ENCODE measurements at places on chromosomes 13 and 19.

DNA sequence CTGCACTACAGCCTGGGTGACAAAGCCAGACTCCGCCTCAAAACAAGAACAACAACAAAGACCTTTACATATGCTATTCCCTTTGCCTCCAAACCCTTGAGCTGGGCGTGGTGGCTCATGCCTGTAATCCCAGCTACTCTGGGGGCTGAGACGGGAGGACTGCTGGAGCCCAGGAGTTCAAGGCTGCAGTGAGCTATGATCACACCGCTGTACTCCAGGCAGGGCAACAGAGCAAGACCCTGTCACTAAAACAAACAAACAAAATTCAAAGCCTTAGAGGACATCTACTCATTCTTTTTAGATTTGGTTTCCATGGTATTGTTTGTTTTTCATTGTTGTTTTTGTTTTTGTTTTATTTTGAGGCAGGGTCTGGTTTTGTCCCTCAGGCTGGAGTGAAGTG lies 7.8 kb downstream of the ACER1 start:
- no peak for DNase-seq

DNA sequence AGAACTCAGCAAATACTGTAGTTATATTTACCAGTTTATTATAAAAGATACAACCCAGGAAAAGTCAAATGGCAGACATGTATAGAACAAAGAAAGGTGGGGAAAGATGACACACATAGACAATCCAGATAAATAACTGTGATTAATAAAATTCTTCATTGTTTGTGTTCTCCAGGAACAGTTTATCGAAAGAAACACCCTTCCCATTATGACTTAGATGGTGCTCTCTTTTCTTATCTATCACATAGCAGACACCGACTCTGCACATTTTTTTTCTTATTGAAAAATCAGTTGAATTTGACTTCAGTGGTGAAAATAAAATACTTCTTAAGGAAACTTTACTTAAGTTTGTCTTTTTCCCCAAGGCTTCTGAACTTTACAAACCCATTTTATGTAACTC lies 6.2 kb downstream of the ZNF708 start:
- no peak for DNase-seq

- no peak for DNase-seq
These were observed 14.2 kb downstream of the FAM124A start for GRCh38 chr13:51236491-51236792.

GRCh38 chr19:49712397-49712859 lies 21.5 kb downstream of the CPT1C start:
- no peak for DNase-seq

- DNase-seq: no peak
These were observed 2.6 kb downstream of the ADAT3 start for GRCh38 chr19:1907563-1908363.

DNA sequence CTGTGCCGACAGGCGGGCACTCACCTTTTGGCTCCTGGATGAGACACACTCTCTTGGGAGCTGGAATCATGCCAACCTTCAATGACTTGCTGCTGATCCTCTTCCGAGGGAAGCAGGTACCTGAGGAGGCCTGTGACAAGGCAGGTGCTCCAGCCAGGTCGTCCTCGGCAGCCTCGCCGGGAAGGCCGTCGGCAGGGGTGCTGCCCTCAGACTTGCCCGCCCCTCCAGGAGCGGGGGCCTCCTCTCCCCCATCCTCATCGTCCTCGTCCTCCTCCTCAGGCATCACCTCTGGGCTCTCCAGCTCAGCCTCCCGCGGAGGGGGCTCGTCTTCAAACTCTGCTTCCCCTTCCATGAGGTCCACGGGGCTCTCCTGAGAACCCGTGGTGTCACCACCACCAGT lies 29.2 kb downstream of the SUGP2 start:
- no peak for DNase-seq

GRCh38 chr13:48235341-48236135 lies 2.5 kb downstream of the ITM2B start:
- no peak for DNase-seq

- no peak for DNase-seq
These were observed 2878.3 kb upstream of the PCDH20 start for GRCh38 chr13:64293923-64294322.

DNA sequence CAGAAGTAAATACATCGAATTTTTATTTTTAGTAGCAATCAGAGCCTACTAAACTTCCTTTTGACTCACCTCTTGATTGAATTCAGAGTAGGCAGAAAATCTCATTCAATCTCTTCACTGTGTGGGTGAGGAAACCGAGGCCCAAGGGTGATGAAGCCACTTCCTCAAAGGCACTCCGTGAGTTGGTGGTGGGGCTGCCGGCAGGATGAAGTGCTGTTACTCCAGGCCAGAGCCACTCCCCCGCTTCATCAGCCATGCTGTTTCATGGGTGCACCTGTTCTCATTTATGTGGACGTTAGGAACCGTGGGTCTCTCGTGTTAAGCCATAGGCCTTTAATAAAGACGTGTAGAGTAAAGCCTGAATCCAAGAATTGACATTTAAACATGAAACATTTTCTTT lies 13.2 kb downstream of the ING1 start:
- DNase-seq: no peak

DNA sequence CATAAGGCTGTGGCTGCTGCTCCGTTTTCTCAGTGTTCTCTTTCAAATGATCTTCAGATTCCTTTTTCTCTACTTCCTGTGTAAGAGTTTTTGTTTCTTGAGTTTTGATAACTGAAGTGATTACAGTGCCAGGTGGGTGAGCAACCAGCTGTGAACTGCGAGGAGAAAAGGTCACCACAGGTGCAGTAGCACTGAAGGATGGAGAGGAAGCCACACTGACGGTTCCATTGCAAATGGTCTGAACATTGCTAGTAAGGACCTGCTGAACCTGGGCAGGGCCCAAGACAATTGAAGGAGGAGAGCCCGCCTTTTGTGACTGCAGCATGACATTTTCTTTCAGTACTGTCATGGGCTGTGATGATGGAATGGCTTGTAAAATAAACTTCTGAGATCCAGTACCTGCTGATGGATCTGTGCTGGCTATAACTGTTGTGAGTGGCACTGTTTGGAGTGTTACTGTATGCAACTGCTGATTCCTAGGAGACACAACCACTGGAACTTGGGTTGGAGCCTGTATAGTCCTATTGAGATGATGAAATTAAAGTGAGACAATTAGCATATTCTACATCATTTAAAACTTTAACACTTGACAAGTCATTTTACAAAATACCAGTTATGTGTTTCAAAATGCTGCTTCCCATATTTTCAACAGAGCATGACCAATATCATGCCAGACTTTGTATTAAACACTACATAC lies 85.5 kb downstream of the ELF1 start:
- no peak for DNase-seq

GRCh38 chr13:36061054-36061453 lies 70.1 kb downstream of the DCLK1 start:
- no peak for DNase-seq

DNA sequence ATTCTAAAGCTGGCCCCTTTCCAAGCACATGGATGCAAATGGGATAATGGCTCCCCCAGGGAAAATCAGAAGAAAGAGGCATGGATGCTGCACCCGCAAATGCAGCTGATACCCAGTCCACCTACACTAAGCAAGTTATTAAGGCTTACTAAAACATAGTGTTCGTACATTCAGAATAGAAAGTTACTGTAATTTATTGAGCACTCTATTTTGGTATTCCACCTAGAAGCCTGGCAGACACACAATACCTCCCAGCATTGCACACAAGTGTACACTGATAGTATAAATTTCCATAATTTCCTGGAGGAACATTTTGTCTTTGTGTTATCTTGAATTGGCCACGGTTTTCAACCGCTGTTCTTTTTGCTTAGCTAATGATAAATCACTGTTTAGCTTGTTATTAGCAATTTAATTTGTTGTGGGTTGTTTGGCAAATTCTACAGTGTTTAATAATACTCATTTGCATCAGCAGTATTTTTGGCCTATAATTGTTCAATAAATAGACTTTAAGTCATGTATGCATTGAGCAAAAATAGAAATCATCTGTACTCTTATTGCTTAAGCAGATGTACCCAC lies 94.5 kb upstream of the MRI1 start:
- no peak for DNase-seq

GRCh38 chr13:33992881-33993336 lies 175.0 kb downstream of the RFC3 start:
- DNase-seq: no peak

- no peak for DNase-seq
These were observed 1.6 kb upstream of the KMT2B start for GRCh38 chr19:35715981-35716800.

- DNase-seq: no peak
These were observed at the start of gene LHB for GRCh38 chr19:49017041-49017665. Gene LHB (minus strand): TSS chr19:49017091. CDS start chr19:49017081, 10 bp downstream.

GRCh38 chr19:19461671-19462622 lies 53.4 kb downstream of the TSSK6 start:
- no peak for DNase-seq

DNA sequence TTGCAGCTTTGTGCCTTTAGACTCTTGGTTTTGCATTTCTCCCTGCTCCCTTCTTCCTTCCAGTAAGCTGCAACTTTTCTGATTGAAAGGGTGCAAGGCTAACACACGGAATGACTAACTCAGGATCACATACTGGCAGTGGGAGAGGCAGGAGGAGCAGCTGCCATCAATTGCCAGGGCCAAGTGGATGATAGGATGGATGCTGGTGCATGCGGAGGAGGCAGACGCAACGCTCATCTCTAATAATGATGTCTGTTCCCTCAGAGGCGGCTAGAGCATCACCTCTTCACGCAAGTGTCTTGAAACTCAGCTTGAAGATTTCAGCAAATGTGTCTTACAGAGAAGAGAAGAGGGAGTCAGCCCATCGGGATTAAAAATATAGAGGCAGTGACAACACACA lies 49.5 kb upstream of the TPM4 start:
- no peak for DNase-seq

GRCh38 chr13:98687319-98687718 lies 65.2 kb downstream of the SLC15A1 start:
- DNase-seq: no peak

GRCh38 chr13:36163809-36164308 lies 32.7 kb upstream of the DCLK1 start:
- no peak for DNase-seq

GRCh38 chr19:29836409-29836825 lies 24.6 kb downstream of the CCNE1 start:
- no peak for DNase-seq

DNA sequence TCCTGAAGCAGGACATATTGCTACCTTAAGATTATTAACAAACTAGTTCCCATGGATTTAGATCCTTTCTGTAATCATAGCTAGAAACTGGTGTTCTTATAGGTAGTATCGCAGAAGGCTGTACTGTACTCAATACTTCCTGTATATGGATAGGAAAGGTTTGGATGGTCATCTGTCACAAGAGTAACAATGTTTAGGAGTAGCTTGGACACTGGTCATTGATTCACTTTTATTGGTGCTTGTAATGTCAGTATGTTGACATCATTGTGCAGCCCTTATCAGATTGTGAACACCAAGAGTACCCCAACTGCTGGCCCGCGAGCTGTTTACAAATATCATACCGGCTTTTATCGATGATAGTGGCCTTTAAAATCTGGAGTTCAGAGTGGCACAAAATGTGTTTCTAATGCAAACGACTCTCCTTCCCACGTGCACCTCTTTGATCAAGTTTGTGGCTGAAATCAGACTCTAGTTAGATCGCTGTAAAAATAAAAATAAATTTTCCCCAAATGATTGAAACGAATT lies 605 bp upstream of the CDK8 start:
- DNase-seq: no peak

DNA sequence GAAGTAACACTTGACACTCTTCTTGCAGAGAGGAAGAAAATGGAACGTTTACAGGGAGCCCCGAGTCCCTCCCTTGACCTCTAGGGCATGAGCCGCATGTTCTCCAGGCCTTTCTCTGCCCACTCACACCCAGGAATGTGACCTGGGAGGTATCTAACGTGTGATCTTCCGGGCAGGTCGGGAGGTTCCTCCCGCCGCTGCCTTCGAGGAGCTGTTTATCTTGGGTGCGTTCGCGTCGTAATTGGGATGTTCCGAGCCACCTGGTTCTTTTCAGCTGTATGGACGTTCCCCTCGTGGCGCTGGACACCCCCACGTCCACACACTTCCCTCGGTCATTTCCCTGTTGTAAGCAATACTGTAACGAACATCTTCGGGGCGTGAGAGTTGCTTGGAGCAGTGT lies 13.6 kb downstream of the ARID3A start:
- no peak for DNase-seq

DNA sequence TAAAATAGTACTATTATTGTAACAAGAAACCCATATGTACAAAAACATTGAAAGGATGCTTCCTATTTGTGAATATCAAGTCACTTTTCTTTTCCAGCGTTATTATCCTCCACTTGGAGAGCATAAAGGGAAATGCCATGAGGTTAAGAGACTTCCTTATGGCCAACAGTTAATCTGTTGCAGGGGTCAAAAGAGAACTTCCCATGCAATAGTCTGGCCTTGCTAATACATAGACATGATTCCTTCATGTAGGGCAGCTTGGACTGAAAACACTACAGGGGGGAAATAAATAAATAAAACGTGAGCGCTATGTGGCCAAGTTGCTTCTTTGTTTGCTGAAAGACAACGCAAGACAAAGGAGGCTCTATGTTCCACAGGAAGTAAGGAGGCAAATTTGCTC lies 269.1 kb upstream of the EDNRB start:
- DNase-seq: no peak

DNA sequence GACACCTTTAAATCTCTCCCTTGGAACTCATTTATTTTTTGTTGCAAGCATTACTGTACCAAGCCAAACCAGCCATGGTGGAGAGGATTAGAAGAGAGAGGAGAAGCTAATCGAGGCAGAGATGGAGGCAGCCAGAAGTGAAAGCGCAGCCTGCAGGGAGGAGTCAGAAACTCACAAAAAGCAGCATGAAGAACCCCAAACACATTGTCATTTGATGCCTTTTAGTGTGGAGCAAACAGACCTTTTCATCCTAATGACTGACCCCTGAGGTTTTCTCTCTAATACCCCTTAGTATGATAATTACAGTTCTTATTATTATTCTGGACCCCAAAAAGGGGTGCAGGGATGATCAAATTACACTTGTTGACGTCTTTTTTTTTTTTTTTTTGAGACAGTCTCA lies 62.5 kb downstream of the TNFRSF19 start:
- DNase-seq: no peak

DNA sequence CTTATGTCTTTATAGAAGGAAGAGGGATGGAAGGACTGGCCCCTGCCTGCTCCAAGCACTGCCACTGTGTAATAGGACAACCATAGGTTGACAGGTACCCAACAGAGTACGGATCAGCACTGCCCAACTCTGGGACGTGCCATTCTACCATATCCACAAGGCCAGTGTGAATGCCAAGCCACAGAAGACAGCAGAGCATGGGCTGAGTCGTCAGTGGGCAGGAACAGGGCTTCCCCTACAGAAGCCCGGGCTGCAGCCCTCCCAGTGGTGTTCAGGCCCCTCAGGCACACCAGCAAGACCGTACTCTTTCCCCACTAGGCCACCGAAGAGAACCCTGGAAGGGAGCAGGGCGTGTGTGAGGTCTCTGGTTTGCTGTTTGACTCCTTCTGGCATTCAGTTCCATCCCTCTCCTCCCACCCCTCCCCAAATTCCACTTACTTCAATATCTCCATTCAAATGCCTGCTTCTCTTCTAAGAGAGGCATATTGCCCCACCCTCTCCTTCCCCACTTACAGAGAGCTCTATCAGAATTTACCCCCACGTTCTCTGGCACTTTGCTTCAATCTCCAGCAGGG lies 209.4 kb downstream of the FOXO1 start:
- DNase-seq: no peak

Data from GM04503 (cell line).